ENCODE measurements at places on chromosomes 11 and 22.

GRCh38 chr11:69894181-69894611 is 75.0 kb upstream of the FGF3 start:
- no peak overlapping the region for H3K27ac ChIP-seq
- peaks cover 7% of the 10 kb centered on the region for H3K4me1 ChIP-seq
- no peaks in the 10 kb centered on the region for H3K27me3 ChIP-seq
- DNase-seq = no peak
- no peaks in the 10 kb centered on the region for H3K36me3 ChIP-seq

GRCh38 chr11:28849053-28849452 is 740.9 kb downstream of the METTL15 start:
- no peaks in the 10 kb centered on the region for H3K36me3 ChIP-seq
- no peak overlapping the region for H3K27ac ChIP-seq
- H3K27me3 ChIP-seq = no peaks in the 10 kb centered on the region
- no peak overlapping the region for H3K4me3 ChIP-seq
- no peaks in the 10 kb centered on the region for H3K4me1 ChIP-seq
- DNase-seq = no peak

- no peaks in the 10 kb centered on the region for H3K4me1 ChIP-seq
- H3K36me3 ChIP-seq = no peaks in the 10 kb centered on the region
- H3K27ac ChIP-seq = no peak overlapping the region
Observed at GRCh38 chr11:123111465-123111864, 49.5 kb upstream of the HSPA8 start.

GRCh38 chr22:30968015-30968923 is at the start of gene MORC2:
Gene MORC2 (minus strand): TSS chr22:30968774. CDS start chr22:30967889, 885 bp downstream.
- peak within 1 kb of the TSS; percentile 86 for H3K27ac ChIP-seq
- H3K4me3 ChIP-seq = peak within 1 kb of the TSS; percentile 67
- H3K36me3 ChIP-seq = peaks cover 12% of the 10 kb centered on the region
- H3K27me3 ChIP-seq = no peaks in the 10 kb centered on the region
- H3K4me1 ChIP-seq = peaks cover 54% of the 10 kb centered on the region
- peak; percentile 79 for DNase-seq

- DNase-seq = no peak
- H3K27me3 ChIP-seq = no peaks in the 10 kb centered on the region
- H3K36me3 ChIP-seq = no peaks in the 10 kb centered on the region
- no peaks in the 10 kb centered on the region for H3K4me1 ChIP-seq
Observed at GRCh38 chr11:43930868-43931716, 11.3 kb upstream of the C11orf96 start.

DNA sequence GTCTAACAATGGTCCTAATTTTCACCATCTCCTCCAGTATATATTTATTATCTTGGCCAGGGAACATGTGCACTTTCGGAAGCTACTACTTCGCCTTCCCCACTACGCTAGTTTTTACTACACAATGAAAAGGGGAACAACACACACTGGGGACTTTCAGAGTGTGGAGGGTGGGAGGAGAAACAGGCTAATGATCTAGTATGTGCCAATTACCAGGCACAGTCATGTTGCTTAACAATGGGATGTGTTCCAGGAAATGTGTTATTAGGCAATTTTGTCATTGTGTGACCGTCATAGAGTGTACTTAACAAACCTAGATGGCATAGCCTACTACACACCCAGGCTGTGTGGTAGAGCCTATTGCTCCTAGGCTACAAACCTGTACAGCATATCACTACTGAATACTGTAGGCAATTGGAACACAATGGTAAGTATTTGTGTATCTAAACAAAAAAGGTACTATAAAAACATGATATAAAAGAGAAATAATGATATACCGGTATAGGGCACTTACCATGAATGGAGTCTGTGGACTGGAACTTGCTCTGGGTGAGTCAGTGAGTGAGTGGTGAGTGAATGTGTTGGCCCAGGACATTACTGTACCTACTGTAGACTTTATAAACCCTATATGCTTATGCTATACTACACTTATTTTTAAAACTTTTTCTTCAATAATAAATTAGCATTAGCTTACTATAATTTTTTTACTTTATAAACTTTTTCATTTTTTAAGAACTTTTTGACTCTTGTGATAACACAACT is 20.1 kb upstream of the CUL5 start:
- no peak for DNase-seq
- no peaks in the 10 kb centered on the region for H3K4me1 ChIP-seq
- H3K27me3 ChIP-seq = no peaks in the 10 kb centered on the region
- H3K36me3 ChIP-seq = no peaks in the 10 kb centered on the region
- H3K27ac ChIP-seq = no peak overlapping the region

- no peaks in the 10 kb centered on the region for H3K36me3 ChIP-seq
- no peak for DNase-seq
- H3K27ac ChIP-seq = no peak overlapping the region
- H3K4me1 ChIP-seq = no peaks in the 10 kb centered on the region
- no peak overlapping the region for H3K4me3 ChIP-seq
- H3K27me3 ChIP-seq = no peaks in the 10 kb centered on the region
Observed at GRCh38 chr11:7683571-7683970, 10.3 kb upstream of the CYB5R2 start.

- no peak for DNase-seq
- peaks cover 30% of the 10 kb centered on the region for H3K4me1 ChIP-seq
- peak overlapping the region; percentile 33 for H3K4me3 ChIP-seq
- peaks cover 11% of the 10 kb centered on the region for H3K27me3 ChIP-seq
- H3K27ac ChIP-seq = peak overlapping the region; percentile 55
- no peaks in the 10 kb centered on the region for H3K36me3 ChIP-seq
Observed at GRCh38 chr11:124745835-124746620, 6.0 kb downstream of the VSIG2 start.

GRCh38 chr11:235180-235579 is 962 bp downstream of the SIRT3 start:
- no peaks in the 10 kb centered on the region for H3K27me3 ChIP-seq
- DNase-seq = no peak
- H3K27ac ChIP-seq = no peak overlapping the region
- no peak overlapping the region for H3K4me3 ChIP-seq
- peaks cover 2% of the 10 kb centered on the region for H3K36me3 ChIP-seq
- H3K4me1 ChIP-seq = peaks cover 29% of the 10 kb centered on the region

- no peaks in the 10 kb centered on the region for H3K36me3 ChIP-seq
- H3K4me3 ChIP-seq = no peak overlapping the region
- H3K4me1 ChIP-seq = peaks cover 6% of the 10 kb centered on the region
Observed at GRCh38 chr11:75498556-75499255, 27.0 kb downstream of the GDPD5 start.

DNA sequence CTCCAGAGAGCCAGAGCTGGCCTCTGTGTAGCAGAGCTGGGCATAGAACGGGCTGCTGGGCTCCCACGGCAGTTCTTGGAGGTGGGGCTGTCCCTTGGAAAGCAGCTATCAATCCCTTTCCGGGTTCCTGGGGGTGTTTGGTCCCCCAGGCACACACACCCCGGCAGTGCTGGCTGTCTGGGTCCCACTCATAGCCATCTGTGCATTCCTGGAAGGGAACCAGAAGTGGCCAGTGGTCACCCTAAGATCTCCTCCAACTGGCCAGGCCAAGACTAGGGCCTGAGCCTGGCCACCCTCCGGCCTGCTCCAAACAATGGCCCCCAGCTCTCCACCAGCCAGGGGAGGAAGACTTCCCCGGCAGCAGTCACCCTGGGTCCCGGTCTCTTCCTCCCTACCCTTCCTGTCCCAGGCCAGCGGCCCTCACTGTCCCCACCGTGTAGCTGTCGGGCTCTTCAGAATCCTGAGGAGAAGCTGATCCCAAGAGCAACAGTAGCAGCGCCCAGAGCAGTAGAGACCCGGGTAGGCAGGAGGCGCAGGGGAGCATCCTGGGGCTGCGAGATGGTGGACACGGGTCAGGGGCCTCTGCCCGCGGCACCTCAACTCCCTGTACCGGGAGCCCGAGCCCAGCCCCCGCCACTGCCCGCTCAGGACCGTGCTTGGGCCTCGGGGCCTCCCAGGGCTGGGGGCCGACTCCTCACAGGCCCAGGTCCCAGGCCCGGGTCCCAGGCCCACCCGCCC is 620 bp downstream of the EFEMP2 start:
- no peaks in the 10 kb centered on the region for H3K36me3 ChIP-seq
- H3K4me1 ChIP-seq = peaks cover 25% of the 10 kb centered on the region
- peak overlapping the region; percentile 77 for H3K27ac ChIP-seq
- no peaks in the 10 kb centered on the region for H3K27me3 ChIP-seq
- H3K4me3 ChIP-seq = no peak overlapping the region

DNA sequence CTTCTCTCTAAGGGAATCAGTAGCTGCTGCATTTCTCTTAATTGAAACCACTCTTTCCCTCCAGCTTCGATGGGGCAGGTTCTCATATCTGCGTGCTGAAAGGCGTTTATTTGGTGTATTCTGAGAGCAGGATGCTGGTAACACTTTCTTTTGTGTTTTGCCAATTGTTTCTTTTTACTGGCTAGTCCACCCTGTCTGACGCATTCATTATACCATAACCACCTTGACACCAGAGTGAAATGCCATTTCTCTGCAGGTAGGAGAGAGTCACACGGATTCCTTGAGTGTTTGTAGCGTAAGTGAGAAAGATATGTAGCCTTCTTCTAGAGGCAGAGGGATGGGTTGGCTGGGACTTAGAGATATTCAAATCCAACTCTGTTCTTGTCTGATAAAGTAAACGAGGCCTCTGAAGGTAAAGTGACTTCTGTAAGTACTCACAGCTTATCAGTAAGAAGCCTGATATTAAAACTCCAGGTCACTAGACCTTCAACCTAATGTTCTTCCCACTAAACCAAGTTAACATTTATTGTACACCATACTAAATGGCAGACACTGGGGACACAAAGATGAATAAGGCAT is 21.4 kb downstream of the CD44 start:
- H3K4me1 ChIP-seq = peaks cover 77% of the 10 kb centered on the region
- H3K27ac ChIP-seq = no peak overlapping the region
- DNase-seq = no peak
- H3K36me3 ChIP-seq = no peaks in the 10 kb centered on the region

DNA sequence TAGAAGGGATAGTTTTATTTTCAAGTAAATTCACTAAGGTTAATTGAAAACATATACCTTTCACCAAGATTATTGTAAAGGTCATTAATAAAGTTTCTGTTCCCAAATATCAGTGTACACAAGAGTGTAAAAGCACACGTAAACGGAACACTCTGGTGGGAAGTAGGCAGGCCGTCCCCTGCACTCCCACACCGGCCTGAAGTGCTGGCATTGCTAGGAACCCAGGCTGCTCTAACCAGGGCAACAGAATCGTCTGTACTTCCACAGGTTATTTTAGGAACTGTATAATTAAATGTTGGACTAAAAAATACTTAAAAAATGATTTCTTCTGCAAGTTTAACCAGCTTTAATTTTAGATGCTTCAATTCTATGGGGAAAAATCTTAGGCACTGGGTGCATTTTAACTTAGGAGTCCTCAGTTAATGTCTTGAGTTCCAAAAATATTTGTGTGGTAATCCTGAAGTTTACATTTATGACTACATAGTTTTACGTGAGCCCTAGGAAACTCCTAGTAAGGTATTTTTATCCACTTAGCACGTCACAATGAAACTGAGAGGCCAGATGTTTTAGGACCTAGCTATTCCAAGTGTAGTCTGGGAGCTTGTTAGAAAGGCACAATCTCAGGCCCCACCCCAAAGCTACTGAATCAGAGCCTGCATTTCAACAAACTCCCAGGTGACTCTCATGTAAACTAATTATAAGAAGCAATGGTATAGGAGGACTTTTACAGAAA is 31.2 kb downstream of the KMT5B start:
- H3K36me3 ChIP-seq = peaks cover 19% of the 10 kb centered on the region
- peaks cover 14% of the 10 kb centered on the region for H3K4me1 ChIP-seq
- no peak overlapping the region for H3K4me3 ChIP-seq
- H3K27me3 ChIP-seq = no peaks in the 10 kb centered on the region
- no peak overlapping the region for H3K27ac ChIP-seq

All from body of pancreas (tissue), 4 donors.